NK-92 treated with Interleukin-12 subunit alpha and Interleukin-12 subunit beta, amount 100 ng/mL, for 24 hours (cell line): ENCODE measurements at places on chromosomes 1 and 21.

DNA sequence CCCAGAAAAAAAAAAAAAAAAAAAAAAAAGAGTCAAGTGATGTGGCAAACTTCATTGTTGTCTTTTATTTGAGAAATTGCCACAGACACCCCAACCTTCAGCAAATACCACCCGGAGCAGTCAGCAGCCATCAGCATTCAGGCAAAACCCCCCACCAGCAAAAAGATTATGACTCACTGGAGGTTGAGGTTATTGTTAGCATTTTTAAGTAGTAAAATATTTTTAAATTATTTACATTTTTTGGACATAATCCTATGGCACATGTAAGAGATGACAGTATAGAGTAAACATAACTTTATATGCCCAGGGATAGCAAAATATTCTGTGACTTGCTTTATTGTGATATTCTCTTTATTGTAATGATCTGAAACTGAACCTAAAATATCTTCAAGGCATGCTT lies 95.6 kb downstream of the CENPF start:
- no peak for DNase-seq

GRCh38 chr1:200146100-200146499 lies 118.6 kb downstream of the NR5A2 start:
- DNase-seq, result no peak

DNA sequence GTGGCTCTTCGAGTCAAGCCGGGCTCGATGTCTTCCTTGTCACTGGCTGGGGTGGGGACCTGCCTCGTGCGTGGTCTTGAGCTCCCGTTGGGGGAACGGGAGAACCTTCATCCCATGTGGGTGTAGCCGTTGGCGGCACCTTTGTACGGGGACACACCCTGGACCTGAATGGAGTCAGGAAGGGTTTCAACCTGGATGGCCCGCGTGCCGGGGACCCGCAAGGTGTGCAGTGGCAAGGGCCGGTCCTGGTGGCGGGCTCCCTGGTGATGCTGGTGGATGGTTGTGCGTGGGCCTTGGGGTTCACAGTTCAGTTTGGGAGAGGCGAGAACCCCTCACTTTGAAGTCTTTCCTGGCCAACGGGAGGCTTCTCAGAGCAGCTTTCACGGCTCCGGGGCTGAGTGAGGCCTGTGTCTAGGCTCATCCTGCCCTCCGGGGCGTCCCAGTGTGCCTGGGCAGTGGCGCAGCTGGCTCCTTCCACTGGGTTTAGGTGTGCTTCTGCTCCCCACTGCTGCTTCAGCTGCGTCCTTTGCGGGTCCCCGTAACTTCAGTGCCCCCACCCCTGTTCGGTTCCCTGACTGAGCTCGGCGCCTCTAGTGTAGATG lies 11.4 kb downstream of the SKI start:
- no peak for DNase-seq

DNA sequence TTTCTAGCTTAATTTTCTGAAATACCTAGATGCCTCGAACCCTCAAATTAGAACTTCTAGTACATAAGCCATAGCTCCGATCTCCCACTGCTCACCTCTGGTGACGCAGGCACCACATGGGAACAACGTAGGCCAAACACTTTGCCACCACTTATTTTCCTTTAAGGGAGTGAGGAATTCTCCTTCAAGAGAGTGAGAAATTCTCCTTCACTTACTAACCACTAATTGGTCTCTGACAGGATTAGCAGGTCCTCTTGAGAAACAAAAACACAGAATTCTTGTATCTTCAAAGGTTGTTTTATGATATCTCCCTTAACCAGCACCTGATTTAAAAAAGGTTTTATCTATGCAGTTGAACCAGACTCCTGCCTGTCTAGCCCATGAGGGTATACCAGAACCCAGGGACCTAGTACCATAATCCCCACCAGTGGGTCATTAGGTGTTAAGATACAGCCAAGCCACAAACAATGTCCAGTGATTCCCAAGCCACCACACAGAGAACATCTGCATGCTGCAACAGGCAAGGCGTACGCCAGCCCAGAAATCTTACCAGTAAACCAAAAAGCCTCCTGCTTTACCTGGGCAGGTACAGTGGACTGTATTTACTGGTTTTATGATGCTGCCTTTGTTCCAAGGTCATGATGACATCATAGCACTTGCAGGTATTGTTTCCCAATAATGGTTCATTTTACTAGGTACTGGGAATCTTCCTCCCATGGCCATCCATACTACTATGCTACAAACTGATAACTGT lies 20.3 kb upstream of the CXADR start:
- no peak for DNase-seq

DNA sequence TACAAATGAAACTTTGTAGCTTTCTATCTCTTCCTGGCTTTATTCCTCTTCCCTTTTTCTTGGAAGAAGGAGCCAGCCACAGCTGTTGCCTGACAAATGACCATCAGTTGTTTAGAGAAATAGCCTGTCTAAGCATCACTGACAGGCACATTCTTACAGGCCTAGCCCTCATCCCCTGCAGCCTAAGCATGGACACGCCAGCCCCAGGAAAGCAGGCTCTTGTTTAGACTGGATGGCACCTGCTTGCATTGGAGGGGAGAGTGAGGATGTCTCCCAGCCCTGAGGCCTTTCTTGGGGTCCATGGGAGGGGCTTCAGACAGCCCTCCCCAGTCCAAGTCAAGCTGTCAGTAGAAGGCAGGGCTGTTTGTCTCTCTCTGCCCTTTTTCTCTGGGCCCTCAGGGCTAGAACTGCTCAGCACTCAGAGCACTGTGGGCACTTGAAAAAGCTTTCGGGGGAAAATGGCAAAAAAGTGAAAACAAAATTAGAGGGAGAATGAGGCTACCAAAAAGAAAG lies 282.5 kb upstream of the PLXNA2 start:
- no peak for DNase-seq

- no peak for DNase-seq
These were observed 214.8 kb downstream of the RERE start for GRCh38 chr1:8602471-8603219.

GRCh38 chr1:234901491-234902049 lies 227.1 kb downstream of the TOMM20 start:
- DNase-seq, result no peak

DNA sequence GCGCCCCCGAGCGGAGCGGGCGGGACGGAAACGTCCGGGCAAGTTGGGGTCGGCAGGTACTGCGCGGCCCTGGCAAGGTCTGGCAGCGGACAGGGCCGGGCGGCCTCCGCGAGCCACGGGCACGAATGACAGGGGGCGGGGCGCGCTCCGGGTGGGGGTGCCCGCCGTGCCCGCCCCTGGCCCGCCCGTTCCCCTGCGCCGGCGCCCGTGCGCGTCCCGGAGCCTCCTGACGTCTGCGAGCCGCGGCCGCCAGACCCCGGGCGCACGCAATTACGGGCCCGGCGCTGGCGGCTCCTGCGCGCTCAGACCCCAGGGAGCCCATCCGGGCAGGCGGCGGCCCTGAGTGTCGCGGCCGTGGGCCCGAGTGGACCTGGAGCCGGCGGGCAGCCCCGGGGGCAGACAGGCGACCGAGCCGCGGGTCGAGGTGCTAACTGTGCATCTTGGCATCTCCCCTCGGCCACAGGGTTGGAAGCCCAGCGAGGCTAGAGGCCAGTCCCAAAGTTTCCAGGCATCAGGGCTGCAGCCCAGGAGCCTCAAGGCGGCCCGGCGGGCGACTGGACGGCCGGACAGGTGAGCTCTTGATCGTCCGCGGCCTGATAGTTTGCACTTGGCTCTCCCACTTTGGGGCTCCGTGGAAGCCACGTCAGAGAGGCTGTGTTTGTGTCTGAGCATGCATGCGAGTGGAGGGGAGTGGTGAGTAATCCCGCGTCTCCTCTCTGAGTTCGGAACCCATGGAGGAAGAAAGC lies 918 bp downstream of the MIB2 start:
- no peak for DNase-seq

DNA sequence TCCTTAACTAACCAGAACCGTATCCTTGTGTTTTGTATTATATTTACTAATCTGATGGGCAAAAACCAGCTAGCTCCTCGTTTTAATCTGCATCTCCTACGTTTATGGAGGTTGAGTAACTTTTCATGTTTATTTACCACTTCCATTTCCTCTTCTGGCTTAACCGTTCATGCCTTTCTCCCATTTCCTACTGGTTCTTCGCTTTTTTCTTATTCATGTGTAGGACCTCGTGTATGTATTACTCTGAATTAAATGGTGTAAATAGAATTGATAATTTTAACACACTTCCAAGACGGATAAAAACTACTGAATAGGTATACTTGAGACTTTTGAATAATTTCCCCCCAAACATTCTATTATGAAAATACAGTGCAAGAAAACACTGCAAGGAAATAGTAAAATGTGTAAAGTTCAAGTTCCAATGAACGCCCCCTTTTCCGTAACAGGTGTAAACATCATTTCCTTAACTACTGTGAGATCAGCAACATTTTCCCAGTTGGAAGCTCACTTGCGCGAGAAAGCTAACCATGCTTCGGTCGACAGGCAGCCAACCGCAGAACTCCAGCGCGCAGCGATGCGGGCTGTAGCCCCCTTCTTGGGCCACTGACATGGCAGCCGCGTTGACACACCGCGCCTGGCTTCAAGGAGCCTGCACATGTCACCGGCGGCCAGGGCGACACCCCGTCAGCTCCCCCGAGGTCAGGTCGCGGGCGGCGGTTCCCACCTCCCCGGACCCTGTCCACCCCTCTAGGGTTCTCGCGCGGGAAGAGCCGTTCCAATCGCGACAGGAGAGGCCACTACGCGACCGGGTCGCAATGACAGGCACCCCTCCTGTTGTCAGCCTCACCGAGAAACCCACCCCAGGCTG lies 816 bp downstream of the EDEM3 start:
- peak; percentile 49 for DNase-seq

GRCh38 chr1:167229719-167230385 lies 9.2 kb downstream of the POU2F1 start:
- DNase-seq, result no peak

DNA sequence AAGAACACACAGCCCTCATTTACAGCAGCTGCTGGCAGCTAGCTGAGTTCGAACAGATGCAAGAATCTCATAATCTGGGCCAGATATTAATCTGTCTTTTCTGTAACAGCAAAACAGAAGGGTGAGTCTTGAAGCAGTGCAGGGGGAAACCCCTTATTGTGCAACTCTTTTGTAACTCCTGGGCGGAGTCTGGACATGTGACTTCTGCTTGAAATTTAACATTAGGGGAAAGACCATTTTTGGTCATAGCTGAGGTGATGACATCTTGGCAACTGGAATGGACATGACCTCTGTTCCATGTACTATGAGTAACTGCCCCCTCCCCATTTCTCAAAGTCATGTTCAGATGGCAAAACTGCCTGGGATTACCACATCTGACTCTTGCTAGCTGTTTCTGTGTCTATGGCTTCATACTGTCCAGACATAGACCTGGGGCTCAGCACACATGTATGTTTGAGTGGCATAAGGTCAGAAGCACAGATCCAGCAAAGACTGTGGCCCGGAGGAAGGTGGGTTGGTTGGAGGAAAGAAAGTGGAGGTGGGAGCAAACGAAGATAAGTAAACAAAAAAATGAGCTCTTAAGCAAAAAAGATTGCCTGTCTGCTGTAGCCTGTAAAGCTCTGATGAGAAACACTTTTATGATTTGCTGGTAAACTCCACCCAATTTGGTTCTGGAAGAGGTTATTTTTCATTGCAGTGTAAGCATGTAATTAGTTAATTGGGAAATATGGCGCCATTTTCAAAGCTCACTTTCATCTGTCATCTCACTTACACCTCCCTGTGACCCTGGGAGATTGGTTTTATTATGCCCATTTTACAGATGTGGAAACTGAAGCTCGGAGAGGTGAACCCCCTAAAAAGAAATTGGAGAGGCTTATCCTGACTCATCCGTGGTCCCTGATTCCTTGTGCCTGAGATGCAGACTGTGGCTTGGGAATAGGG lies 26.1 kb downstream of the ETS2 start:
- peak; percentile 78 for DNase-seq

DNA sequence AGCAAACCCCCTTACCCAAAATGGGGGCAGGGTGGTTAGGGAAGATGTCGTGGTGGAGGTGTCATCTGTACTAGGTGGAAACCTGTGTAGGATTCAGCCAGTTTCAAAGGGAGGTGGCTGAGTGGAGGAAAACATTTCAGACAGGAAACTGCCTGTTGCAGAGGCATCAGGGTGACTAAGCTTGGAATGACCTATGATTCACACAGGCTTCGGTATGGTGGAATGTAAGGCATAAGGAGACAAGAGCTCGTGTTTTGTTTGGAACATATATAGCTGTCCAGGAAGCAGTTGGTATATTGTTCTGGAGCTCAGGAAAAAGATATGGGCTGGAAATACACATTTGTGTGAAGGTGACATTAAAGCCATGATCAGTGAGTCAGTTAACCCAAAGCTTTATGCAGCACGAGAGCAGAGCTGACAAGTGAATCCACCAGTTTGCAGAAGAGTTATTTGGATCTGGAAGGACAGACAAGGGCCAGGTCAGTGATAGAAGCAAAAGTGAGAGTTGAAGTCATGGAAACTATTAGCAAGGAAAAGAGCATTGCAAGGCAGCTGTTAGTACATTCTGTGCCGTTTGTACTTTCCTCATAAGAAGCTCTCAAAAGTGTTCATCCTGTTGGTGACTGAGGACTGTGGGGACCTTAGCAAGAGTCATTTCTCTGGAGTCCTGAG lies 12.2 kb downstream of the UTP25 start:
- no peak for DNase-seq

- DNase-seq, result peak; percentile 64
These were observed 54.5 kb downstream of the PAPPA2 start for GRCh38 chr1:176517484-176517883.

DNA sequence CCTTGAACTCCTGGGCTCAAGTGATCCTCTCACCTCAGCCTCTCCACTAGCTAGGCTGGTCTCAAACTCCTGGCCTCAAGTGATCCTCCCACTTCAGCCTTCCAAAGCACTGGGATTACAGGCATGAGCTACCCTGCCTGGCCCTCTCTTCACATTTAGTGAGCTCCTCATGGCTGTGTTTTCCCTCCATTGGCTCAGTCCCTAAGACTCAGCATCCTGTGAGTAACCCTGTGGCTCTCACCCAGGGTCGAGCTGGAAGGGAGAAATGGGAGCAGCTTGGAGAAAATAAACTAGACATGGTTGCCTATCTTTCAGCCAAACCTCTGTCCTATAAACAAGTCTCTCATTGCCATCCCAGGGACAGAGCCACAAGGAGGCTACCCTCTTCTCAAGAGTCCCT lies 17.5 kb downstream of the NCF2 start:
- DNase-seq, result no peak

DNA sequence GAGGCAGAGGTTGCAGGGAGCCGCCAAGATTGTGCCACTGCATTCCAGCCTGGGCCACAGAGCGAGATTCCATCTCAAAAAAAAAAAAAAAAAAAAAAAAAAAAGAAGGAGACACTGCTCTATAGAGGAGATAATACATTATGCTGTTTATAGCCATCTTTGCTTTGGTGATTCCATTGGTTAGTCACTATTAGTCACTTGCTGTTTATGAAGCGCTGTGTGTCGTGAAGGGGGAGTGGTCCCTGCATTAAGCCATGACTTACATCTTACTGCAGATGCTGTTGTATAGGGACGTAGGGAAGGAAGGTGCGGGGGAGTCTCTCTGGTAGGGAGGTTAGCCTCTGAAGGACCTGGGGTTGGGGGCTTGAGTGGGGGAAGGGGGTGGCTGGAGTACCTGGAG lies 48.3 kb downstream of the HUNK start:
- no peak for DNase-seq

- DNase-seq, result no peak
These were observed 157.2 kb downstream of the PLA2G4A start for GRCh38 chr1:186985889-186986491.

GRCh38 chr1:169859001-169859400 lies 34.7 kb downstream of the SCYL3 start:
- DNase-seq, result no peak
